ENCODE measurements at places on chromosomes 6 and 20.

DNA sequence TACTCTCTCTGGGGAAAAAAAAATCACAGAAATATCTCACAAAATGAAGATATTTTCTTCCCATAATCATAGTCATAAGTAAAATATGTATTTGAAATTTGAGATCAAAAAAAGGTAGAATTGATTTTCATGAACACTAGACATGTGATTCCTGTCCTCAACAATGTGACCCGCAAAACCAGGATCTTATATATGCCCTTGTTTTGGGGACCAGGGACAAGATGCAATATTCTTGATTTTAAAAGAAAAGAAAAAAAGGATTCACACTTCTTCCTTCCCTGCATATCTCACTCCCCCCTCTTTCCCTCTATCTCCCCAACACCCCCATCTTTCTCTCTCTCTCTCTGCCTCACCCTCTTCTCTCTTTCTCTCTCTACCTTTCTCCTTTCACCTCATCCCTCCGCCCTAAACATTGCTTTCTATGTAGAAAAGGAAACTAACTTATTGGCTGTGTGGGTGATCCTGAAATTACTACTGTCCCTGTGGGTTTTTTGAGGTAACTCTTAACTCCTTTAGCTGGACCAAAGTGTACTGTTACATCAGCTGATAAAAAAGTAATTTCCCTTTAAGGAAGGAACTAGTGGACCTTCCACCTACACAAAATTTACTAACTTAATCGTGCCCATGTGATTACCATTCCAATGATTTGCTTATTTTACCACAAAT lies 85.6 kb downstream of the AIG1 start:
- DNase-seq = no peak

- no peak for DNase-seq
These were observed 225.4 kb upstream of the PREP start for GRCh38 chr6:105628156-105628860.

DNA sequence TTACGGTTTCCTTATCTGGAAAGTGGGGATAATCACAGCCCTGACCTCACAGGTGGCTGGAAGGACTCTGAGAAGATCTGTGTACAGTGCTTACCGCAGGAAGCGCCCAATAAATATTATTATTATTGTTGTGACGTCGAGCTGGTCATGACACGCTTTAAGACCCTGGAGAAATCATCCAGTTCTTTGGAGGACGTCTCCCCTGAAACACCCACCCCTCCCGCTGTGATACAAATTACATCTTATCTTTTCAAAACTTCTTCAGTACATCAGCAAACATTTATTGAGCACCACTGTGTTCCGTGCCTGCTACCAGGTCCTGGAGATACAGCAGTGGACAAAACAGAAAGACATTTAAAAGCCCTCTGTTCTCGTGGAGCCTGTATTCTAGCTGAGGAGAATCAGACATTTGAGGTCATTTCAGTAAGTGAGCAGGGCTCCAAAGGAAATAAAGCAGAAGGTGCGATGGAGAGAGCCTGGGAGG lies 118.7 kb downstream of the CEBPB start:
- DNase-seq = no peak

GRCh38 chr6:142960098-142960497 lies 15.1 kb upstream of the HIVEP2 start:
- peak; percentile 58 for DNase-seq

GRCh38 chr20:53842301-53843099 lies 227.9 kb downstream of the BCAS1 start:
- no peak for DNase-seq

DNA sequence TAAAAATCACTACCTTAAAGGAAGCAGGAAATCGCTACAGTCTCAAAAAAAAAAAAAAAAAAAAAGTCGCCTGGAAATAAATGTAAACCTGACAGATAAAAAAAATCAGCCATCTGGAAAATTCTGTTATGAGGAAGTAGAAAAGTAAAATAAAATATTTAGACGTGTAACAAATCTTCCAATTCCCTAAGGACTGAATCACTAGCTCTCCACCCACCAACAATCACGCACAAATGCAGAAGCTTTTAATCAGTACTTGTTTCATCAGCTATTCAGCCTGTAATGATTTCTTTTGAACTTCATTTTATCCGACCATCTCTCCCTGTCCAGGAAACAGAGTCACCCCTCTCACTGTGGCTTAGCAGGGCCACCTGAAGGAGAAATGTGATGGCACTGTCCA lies 59.0 kb downstream of the SLC23A2 start:
- peak; percentile 80 for DNase-seq

GRCh38 chr6:55835220-55835619 lies 40.2 kb downstream of the BMP5 start:
- DNase-seq = no peak
